Pancreas (tissue), 10 donors: ENCODE measurements at places on chromosomes 12 and 14. TPM values are rescaled to one million over a fixed set of nuclear protein-coding genes. Genes with fewer than 3 reads are reported as not detected.
A peak's percentile ranks its signal among the peaks of the same experiment; 100 is the strongest.

GRCh38 chr12:79834712-79835376 lies 100.1 kb downstream of the PPP1R12A start:
- no peak for DNase-seq

DNA sequence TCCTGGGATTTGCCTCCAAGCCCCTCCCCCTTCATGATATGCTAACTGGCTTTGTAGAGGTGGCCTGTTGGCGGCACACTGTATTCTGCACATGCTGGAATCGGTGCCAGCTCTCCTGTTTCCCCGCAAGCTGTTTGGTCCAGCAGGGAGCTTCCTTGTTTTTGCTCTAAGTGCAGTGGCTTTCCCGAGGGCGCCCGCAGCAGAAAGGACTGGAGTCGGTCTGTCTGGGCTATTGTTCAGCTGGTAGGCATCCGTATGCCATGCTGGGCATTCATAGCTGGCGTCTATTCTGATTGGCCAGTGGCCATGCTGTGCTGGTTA lies 88.9 kb upstream of the MED13L start:
- peak; percentile 89 for DNase-seq

The MYBPC1 gene
- 0.59 TPM for polyA plus RNA-seq

DNA sequence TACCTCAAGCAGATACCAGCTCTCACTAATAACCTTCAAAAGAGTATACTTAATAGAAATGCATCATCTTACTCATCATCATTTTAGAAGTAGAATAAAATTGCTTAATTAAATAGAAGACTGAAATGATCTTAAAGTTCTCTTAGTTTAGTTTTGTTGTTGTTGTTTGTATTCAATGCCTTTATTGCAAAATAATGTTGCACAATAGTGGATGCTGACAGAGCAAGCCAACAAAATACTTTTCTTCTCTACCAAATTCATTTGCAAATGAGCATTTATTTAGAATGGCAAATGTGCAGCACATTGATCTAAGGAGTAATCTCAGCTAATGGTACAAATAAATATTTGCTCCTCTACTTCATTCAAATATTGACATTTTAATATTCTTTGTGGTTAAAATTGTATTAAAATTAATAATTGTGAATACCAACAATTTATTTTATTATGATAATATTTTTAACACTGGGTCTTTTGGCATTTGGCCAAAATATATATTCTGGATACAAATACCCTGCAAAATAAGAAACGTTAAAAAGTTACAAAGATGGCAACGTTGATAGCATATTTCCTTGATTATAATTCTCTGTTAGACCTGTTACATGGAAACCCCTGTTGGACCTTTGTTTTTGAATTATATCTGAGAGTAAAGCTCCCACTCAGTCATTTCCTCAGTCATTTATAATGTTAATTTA lies 496.1 kb downstream of the RERGL start:
- no peak for DNase-seq

- no peak for DNase-seq
Observed at GRCh38 chr12:97936165-97936564, 473.6 kb downstream of the RMST start.

DNA sequence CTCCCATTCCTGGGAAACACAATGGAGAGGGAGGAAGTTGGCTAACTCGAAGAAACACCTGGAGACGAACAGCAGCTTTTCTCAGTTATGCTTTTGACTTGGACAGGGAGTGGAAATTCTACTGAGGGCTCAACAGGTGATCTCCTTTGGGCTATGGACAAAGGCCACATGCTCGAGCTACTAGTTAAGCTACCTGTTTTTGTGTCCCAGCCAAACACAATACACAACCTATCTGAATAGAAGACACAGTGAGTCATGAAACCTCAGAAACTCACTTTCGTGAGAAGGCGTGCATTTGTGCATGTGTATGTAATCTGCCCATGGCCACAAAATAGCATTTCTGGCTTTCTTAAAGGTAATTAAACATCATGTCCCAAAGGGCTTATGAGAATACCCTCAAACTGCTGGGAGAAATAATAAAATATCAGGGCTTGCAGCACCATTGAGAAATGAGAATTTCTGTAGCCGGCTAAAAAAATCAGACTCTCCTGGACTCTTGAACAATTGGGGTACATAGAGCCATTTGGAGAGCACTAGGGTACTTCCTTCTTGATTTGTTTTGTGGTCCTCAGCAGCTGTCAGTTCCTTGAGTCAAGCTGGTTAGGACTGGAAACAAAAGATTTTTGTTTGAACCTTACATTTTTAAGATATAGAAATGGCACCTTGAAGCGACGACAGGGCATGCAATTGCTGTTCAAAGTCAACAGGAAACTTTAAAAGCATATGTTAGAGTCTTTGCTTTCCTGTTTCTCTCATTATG lies 85.5 kb upstream of the PTHLH start:
- DNase-seq, result no peak

- no peak for DNase-seq
Observed at GRCh38 chr12:82120901-82121300, 237.3 kb downstream of the CCDC59 start.

DNA sequence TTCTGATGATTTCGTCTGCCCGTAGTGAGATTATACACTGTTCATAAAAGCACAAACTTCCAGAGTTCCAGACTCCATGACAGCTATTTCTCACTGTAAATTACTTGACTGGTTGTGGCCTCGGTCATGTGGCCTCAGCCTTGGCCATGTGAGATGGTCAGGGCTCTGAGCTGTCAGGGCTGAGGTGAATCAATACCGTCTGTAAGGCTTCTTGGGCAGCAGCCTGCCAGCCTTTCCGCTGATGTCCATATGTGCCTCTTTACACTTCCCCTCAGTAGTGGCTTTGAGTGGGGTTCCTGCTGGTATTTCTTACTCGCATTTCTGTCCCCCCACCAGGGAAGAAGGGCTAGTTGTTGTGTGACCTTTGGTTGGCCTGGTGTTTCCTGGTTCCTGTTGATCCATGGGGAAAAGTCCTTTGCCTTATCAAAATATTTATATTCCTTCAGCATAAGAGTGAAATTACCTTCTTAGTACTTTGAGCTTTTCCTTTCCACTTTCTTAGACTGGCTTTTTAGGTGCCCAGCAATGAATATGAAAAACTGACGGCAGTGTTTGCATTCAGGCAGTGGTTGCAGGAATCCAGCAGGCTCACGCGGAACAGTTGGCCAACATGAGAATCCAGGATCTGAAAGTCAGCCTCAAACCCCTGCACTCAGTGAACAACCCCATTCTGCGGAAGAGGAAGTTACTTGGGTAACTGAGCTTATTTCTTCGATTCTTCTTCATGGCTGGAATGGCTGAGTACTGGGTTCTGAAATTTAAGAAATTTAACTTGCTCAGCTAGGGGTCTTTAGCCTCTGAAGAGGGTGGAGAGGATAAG lies 46.1 kb downstream of the MAPKAPK5 start:
- DNase-seq, result peak; percentile 24

GRCh38 chr12:82593901-82594396 lies 92.8 kb upstream of the TMTC2 start:
- DNase-seq, result no peak

- no peak for DNase-seq
Observed at GRCh38 chr12:75744607-75745256, 233.3 kb upstream of the KRR1 start.

- DNase-seq, result no peak
Observed at GRCh38 chr14:72196237-72197015, 264.2 kb downstream of the RGS6 start.

The ZNF891 gene
- 0.80 TPM for polyA plus RNA-seq

The ERP27 gene
- 61.3 TPM for polyA plus RNA-seq

- DNase-seq, result no peak
Observed at GRCh38 chr14:22025879-22026278, 352.3 kb upstream of the OR4E1 start.

- DNase-seq, result no peak
Observed at GRCh38 chr12:25694072-25694471, 141.0 kb upstream of the LMNTD1 start.

The TAS2R7 gene
- polyA plus RNA-seq, result not detected

The CCDC175 gene
- polyA plus RNA-seq, result not detected

- peak; percentile 80 for DNase-seq
Observed at GRCh38 chr12:109247831-109248654, 61.0 kb downstream of the FOXN4 start.

- DNase-seq, result no peak
Observed at GRCh38 chr12:90622431-90622830, 332.5 kb downstream of the CCER1 start.

The REC8 gene
- polyA plus RNA-seq, result 41.1 TPM

- DNase-seq, result no peak
Observed at GRCh38 chr12:109947521-109947920, 47.4 kb downstream of the TCHP start.

DNA sequence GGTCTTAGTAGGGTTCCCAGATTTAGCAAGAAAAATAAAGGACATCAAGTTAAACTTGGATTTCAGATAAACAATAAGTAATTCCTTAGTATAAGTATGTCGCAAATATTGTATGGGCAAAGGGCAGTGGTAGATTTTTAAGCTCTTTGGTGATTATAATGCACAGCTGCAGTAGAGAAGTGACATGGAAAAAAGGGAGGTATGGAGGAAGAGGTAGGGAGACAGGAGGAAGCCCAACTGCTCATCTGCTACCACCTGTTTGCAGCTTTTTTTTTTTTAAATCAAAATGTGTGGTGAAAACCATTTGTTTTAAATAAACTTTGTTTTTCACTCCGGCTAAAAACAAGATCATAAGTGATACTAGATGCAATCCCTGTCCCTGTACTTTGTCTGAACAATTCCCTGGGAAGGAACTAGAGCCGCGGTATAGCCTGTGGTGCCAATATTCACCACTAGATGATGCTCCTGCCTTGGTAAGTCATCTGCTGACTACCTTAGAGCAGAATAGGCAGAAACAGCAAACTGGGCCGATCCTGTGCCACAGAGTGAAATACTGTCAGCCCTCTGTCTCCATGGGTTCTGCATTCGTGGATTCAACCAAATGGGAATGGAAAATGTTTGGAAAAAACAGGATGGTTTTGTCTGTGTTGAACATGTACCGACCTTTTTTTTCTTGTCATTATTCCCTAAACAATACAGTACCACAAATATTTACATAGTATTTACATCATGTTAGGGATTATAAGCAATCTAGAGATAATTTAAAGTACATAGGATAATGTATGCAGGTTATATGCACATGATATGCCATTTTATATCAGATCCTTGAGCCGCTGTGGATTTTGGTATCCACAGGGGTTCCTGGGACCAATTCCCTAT lies 62.4 kb upstream of the PLBD1 start:
- peak; percentile 70 for DNase-seq
